ENCODE measurements at places on chromosomes 11 and 22.

- no peak for DNase-seq
These were observed 6.4 kb upstream of the EXPH5 start for GRCh38 chr11:108599978-108600377.

DNA sequence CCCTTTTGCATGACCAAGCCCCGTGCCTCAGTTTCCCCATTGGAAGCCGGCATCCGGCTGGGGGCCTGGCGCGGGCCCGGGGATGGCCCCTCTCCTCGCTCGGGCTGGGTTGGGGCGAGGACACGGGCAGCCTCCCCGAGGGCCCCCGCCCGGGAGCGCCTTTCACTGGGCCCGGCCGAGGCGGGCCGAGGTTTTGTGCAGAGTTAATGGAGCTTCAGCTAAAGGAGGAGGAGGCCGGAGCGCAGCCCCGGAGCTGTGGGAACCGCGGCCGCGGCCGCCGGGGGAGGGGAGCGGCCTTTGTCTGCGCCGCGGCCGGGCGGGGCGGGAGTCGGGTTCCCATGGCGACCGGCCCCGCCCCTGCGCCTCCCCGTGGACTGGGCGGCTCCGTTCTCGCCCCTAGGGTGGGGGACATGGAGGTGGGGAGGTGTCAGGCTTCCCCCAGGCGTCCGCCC, 1.4 kb upstream of the MAPK11 start:
- DNase-seq: no peak

GRCh38 chr22:50260801-50261614, 475 bp downstream of the MAPK12 start:
- no peak for DNase-seq

DNA sequence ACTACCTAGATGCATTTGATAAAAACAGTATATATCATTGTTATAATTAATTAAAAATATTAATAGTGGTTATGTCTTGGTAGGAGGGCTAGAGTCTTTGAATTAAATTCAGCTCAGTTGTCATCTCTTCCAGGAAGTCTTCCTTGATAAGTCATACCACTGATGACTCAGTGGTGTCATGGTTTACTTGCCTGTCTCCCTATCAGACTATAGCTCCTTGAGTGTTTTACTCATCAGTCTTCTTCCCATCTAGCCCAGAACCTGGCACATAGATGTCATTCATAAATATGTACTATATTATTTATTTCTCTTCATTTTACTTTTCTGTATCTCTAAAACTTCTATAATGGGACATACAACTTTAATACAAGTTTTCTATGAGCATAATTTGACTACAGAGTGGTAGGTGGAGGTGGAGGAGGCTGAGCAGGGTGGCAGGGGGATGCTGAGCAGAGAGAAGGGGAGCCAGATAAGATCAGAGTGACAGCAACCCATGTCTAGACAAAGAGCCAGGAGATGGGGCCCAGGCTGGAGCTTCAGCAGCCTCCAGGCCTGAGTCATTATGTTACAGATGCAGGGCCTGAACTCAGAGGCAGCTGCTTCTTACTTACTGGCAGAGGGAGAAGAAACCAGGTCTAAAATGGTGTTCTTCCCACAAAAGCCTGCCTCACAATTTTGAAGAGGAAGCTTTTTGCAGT, 82.3 kb upstream of the PHOX2A start:
- DNase-seq: no peak

GRCh38 chr11:76592025-76592914, 78.3 kb downstream of the LRRC32 start:
- no peak for DNase-seq

- DNase-seq: no peak
These were observed 32.4 kb upstream of the SCUBE2 start for GRCh38 chr11:9123595-9124304.

DNA sequence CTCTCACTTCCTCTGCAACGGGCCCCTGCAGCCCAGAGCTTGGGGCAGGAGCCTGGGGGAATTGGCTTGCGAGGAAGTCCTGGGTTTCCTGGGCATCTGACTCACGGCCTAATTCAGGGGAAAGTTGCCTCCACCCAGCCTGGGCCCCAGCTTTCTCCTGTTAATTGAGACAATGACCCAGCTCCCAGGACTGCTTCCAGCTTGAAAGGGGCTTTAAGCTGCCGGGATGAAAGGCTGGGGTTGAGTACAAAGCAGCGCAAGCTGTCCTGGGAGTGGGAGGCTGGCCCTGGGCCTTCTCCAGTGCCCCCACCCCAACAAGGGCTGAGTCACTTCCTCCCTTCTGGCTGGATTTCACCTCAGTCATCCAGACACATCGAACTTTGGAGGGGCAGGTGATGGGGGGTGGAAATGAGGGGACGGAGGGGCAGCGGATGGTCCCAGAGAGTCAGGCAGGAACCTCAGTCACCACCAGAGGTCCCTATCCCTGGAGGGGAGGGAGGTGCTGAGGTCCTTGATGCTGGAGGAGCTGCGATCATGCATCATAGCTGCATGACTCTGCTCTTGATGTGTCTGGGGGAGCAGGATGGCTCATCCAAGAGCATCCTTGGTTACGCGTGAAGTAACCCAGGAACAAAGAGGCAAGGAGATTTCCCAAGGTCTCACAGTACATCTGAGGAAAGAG, 30.1 kb upstream of the OAF start:
- peak; percentile 57 for DNase-seq

DNA sequence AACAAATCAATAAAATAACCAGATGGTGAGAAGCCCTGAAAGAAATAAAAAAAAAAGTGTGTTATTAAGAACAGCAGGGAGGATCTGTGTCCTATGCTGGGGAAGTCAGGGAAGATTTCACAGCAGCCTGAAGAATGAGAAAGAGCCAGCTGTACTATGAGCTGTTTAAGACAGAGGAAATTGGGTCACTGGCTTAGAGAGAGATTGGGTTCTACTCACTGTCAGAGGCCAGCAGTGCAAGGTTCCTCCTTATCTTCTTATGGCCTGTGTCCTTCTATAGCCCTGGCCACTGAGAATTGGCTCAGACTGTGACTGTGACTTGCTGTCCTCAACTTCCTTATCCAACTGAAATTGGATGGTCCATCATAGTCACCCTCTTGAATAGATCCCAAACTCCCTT, 54.8 kb upstream of the FDX1 start:
- DNase-seq: no peak

DNA sequence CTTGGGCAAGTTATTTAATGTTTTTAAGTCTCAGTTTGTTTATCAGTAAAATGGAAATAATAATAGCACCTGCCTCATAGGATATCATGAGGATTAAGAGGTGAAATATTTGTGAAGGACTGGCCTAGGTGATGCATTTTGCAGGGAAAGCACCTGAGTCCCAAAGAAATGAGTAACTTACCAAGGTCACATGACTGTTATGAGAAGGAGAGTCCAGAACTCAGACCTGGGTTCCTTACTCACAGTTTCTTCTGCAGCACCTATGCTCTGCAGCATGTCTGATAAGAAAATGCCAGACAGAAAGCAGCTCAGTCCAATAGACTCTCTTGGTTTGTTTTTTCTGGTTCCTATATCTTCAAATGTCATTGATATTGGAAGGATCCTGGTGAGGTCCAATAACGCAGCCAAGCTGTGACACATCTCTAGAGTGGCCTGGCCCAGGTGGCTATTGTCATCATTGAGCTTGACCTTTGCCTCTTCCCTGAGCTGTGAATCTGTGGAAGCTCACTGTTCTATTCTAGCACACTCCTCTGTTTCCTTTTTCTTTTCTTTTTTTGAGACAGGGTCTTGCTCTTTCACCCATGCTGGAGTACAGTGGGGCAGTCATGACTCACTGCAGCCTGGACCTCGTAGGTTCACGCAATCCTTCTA, 174.7 kb upstream of the NAV2 start:
- DNase-seq: no peak

- no peak for DNase-seq
These were observed 2.4 kb upstream of the DENND6B start for GRCh38 chr22:50329236-50329635.

GRCh38 chr11:70440206-70440605, 41.9 kb downstream of the CTTN start:
- DNase-seq: no peak

DNA sequence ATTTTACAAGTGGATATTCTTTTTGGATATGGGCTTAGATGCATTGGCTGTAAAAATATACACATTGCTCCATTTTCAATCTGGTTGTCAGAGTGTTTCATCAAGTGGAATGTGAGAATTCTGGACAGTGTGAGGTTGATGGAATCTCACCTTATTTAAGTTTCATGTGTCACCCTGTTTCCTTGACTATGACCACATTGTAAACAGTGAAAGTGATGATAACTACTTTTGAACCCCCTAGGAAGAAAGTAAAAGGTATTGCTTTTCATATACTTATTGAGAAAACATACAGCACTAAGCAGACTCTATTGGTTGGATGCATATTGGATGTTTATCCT, 490.5 kb upstream of the RAG2 start:
- DNase-seq: no peak

GRCh38 chr11:75721852-75722668, 4.4 kb downstream of the MOGAT2 start:
- DNase-seq: no peak

GRCh38 chr22:20777420-20778177, 3.7 kb downstream of the SERPIND1 start:
- no peak for DNase-seq

- DNase-seq: no peak
These were observed 5.5 kb upstream of the FADS3 start for GRCh38 chr11:61896665-61897386.

- DNase-seq: no peak
These were observed 97.7 kb downstream of the ABTB2 start for GRCh38 chr11:34260072-34260575.

DNA sequence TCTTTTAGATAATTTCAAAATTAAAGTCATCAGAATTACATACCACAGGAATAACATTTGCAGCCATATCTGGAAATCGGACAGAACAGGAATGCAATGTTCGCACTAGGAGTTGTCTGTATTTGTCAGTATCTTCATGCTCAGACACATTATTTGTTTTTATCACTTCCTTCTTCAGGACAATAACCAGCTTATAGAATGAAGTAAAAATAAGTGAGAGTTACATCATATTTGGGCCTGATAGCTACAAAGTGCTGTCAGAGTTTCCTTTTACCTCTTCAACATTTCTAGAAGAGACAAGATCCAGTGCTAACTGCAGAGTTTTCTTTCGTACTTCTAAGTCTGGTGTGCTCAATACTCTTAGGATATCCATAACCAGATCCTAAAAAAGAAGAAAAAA, 18.9 kb downstream of the COPB1 start:
- no peak for DNase-seq

GRCh38 chr11:104222464-104222863, 58.5 kb upstream of the PDGFD start:
- DNase-seq: no peak

DNA sequence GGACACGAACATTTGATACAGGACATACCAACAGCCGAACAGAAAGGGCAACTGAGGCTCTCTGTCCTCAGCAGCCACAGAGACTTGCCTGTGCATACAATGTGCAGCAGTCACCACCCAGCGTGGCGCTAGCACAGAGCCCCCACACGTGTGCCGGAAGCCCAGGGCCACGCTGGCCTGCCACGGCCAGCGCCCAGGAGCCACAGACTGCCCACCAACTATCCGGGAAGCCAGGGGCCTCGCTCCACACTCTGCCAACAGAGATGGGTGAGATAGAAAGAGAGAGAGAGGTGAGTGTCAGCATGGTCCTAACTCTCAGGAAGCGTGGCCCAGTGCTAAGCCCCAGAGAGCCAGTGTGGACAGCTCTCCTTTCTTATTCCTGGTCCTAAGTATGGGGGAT, 11.7 kb downstream of the TMPRSS5 start:
- DNase-seq: no peak

DNA sequence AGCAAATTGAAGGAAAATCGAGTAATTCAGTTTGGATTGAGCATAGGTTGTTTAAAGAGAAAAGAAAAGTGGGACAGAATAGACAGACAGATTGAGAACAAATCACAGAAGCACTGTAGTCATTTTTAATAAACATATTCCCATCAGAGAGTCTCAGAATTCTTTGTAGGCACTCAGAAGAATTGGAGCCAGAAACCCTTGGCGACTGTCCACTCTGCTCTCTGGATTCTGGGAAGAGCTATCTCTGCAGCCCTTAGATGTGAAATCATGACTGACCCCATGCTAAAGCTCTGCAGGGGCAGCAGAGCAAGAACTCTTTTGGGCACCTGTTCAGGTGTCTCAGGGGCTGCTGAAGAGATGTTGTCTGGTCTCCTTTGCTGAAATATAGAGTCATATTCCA, 223.7 kb upstream of the KIRREL3 start:
- no peak for DNase-seq

All from sciatic nerve (tissue), 2 donors.